ENCODE measurements at places on chromosomes 11 and 22.

GRCh38 chr22:50341977-50342650, 1.0 kb upstream of the PPP6R2 start:
- DNase-seq: peak; percentile 79

DNA sequence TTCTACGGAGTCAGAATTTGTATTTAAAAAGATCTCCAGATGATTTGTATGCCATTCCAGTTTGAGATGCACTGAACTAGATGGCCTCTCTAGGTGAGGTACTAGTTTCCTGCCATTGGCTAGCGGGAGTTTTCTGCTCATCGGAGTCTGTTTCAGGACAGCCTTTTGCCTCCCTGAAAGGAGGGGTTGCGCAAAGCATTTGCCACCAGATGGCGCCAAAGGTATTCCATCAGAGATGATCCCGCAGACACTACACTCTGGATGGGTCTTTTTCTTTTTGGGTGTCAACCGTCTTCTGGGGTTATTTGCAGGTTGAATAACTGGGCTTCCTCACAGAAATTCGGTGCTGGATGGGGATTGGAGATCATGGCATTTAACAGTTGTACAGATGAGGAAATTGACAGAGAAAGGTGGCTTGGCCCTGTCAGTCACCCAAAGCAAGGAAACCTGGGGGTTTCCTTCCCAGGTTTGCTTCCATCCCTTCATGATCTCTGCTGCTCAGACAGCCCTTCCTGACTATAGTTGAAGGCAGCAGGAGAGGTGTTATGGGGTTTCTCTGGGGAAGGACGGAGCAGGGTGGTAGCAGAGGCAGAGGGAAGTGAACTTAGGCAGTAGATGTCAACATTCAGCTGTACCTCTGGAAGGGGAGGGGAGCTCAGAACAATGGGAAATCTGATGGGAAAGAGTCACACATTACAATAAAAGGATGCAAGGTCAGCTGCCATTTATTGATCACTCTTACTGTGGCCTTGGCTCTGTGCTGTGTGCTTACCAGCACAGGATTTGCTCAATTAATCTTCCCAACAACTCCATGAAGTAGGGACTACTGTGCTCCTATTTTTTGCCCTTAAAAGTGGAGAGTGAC, 81.6 kb downstream of the CCDC81 start:
- peak; percentile 89 for DNase-seq

GRCh38 chr11:104538313-104538712, 359.9 kb downstream of the CASP12 start:
- no peak for DNase-seq

GRCh38 chr22:42984814-42985530, 30.0 kb downstream of the PACSIN2 start:
- no peak for DNase-seq

- no peak for DNase-seq
Observed at GRCh38 chr22:50471197-50471847, 3.5 kb downstream of the SBF1 start.

- no peak for DNase-seq
Observed at GRCh38 chr11:112513417-112513816, 252.8 kb upstream of the PLET1 start.
